ENCODE measurements at places on chromosomes 2 and 18.

DNA sequence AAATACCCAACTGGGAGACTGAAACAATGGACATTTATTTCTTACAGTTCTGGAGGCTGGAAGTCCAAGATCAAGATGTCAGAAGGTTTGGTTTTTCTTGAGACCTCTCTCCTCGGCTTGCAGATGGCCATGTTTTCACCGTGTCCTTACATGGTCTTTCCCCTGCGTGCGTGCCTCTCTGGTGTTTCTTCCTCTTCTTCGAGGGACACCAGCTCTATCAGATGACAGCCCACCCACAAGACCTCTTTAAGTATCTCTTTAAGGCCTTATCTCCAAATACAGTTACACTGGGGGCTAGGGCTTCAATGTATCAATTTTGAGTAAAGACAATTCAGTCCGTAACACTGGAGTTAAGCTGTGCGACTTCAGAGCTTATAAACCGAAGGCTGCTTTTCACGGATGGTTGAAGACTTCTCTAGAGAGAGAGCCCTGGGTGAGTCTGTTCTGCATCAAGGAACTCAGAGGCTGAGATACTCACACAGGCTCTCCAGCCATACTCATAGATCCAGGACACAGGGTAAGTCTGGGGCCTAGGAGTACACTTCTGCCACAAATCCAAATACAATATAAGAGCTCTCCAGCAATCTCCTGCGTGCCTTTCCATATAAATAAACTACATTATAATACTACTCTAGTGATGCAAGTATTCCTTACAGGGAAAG lies 339.9 kb upstream of the PKDCC start:
- no peak for DNase-seq

GRCh38 chr2:112754564-112754963 lies 9.8 kb downstream of the CKAP2L start:
- no peak for DNase-seq

DNA sequence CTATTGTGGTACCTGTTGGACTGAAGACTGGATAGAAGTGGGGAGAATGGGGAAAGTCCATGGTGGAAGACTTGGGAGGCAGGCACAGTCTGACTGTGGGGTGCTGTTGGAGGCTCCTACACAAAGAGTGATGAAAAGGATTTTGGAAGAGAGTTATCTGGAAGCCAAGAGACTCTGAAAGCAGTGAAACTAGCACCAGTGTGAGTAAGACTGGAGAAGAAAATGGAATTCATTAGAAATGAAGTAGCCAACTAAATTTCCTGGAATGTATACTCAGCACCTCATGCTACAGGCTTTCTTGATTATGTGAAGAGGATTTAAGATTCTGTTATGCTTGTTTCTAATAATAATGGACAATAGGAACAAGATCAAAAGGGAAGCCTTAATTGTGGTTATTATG lies 27.7 kb downstream of the ELP2 start:
- no peak for DNase-seq

DNA sequence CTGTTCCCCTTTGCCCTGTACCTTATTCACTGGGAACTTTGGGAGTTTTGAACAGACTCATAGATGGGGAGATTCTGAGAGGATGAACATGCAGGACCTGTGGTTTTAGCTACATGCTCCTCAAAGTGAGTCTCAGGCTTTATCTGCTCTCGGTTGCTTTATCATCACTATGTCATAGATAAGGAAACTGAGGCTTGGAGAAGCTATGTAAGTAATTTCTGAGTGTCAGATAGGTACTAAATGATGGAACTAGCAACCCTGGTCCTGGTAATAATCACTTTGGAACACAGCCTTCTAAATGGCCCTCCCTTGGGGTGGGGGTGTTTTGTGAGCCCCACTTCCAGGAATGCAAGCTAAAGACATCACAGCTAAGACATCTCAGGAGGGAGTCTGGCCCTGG lies 186.2 kb upstream of the MEX3C start:
- no peak for DNase-seq

DNA sequence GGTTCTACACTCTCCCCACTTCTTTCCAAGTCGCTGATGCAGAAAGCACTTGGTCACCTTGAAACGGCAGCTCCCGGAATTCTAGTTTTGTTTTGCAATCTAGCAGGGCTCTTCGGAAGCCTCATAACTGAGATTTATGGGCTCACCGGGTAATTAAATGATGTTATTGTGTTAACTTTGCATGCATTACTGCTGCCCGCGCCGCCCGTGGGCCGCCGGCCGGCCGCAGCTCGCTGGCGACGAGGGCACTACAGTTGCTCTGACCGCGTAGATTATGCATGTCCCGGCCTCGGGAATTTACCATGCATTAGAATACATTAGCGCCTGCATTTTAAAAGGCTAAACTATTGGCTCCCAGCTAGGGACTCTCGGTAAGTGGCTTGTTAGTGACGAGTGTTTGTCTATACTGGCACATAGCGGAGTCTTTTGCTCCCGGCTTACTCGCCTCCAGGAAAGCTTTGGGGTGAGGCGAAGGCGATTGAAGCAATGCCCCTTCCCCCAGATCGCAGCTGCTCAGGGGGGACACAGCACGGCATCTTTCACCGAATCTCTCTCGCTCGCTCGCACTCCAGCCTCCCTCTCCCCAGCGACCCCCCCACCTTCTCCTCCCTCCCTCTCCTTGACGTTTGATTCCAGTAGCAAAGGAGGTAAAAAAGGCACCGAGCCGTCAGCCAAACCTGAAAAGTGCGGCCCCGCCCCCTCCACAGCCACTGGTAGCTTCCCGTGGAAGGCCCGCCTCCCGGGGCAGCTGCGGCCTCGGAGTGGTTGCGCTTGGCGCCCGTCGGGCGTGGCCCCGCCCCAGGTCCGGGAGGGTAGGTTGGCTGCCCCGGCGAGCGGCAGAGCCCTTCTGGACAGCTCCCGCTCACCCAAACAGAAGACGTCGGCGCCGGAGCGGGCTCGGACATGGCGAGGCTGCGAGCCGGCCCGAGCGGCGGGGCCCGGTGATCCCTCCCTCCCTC lies at the start of gene ONECUT2:
ONECUT2 (plus strand) TSS at position 839 of the 959 bp plus-strand sequence. CDS start 343 bp downstream, outside the sequence.
- DNase-seq = peak; percentile 59

DNA sequence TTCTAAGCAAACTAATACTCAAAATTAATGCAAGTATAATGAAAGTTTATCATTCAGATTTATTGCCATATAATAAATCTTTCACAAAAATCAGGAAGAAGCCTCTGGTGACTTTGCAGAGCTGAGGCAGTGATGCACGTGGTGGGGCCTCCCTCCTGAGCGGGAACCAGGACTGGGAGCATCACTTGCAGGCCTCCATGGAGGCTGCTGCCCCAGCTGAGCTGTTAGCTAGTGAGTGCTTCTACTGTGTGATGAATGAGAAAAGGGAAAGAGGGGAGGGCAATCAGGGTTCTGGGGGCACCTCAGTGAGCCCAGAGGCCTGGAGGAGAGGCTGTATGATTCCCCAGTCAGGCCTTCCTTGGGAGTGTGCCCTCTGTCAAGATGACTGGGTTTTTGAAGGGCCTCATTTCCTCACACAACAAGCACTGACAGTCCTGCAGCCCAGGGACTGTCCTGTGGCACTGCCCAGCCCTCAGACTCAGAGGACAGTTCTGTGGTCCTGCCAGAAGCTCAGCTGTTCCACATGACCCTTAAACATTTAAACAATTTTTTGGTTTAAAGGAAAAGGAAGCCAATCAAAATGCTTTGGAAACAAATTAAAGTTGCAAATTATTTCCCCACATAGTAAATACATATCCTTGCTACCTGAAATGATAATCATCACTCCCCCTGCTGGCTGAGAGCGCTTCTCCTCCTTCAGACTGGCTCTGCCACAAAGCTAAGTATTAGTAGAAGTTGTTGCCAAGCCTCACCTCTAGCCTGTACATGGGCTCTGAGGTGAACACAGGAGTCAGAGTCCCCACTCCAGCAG lies 90.9 kb upstream of the SMAD7 start:
- no peak for DNase-seq

DNA sequence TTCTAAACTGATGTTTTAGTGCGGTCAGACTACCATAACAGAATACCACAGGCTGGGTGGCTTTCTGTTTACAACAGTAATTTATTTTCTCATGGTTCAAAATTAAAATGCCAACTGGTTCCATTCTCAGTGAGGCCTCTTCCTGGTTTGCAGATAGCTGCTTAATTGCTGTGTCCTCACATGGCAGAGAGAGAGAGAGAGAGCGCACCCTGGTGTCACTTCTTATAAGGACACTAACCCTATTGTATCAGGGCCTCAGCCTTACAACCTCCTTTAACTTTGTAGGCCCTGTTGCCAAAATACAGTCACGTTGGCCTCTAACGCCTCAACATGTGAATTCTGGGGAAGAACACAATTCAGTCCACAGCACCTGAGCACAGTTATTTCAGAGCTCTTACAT lies 37.5 kb upstream of the ZNF385B start:
- DNase-seq = no peak

DNA sequence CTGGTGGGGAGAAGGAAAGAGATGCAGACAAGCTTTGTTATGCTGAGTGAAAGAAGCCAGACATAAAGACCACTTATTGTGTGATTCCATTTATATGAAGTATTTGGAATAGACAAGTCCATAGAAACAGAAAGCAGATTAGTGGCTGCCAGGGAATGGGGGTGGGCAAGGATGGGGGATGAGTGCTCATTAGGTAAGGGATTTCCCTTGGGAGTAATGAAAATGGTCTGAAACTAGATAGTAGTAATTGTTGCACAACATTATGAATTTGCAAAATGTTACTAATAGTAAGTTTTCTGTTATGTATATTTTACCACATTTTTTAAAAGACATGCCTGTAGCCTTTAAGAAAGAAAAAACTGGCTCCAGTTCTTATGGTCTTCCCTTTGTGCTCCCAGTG lies 154.9 kb downstream of the LNPK start:
- DNase-seq = no peak

DNA sequence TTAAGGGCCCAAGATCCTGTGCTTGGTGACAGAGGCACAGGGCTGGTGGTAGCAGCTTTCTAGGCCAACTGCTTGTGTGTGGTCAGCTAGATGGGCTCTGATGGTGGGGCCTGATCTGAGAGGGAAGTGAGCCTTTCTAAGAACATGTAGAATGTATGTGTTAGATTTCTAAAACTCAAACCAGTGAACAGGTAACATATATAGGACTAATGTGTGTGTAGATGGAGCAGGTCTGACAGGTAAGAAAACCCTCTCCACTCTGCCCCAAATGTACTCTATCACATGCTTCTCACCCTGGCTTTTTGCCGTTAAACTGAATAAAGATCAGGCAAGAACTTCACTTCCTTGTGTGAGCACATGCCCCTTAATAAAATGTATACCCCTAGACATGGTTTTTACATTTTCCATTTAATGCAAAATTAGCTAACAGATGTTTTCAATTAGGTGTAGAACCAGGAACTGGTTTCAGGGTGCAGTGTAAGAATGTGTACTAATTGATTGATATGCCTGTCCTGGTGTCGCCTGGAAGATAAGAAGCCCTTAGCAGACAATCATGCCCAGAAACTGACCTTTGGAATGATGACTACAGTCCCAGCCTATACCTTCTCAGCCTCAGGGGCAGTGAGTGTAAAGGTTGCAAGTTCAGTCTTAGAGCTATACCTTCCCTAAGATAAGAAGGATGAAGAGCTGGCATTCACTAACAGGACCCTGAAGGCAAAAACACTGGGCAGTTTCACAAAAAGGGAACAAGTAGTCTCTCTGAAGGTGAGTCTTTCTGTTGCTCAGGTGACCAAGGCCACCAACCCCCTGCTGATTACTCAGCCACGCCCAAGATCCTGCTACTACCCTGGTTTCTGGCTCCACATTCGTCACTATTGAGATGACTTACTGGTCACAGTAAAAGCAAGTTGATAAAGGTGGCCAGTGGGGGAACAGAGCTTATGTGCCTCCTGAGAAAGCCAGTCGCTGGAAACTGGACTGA lies 71.2 kb downstream of the SPATS2L start:
- no peak for DNase-seq

- no peak for DNase-seq
Measured at GRCh38 chr2:181672255-181673008, 7.9 kb downstream of the NEUROD1 start.

GRCh38 chr2:34656632-34657031 lies 1057.5 kb upstream of the FAM98A start:
- DNase-seq = no peak

- no peak for DNase-seq
Measured at GRCh38 chr2:10559101-10559500, 111.0 kb upstream of the ODC1 start.

DNA sequence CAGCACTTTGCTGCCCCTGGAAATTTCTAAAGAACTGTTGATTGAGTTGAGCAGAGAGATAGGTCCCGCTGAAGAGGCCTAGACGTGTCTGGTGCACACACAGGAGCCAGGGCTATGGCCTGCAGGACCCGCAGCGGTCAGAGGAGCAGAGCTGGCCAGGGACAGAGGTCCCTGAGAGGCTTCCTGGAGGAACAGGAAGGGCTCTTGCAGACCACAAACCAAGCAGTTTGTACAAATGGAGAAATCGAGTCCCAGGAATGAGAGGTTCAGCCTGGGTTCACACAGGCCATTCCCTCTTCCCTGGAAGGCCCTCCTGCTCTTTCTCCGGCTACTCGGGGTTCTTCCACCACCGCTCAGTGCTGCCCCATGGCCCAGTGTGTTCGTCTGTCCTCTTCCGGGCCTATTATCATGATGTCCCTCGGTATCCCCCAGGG lies 1.2 kb upstream of the BIN1 start:
- no peak for DNase-seq

GRCh38 chr2:16764487-16764886 lies 98.9 kb upstream of the CYRIA start:
- DNase-seq = no peak

DNA sequence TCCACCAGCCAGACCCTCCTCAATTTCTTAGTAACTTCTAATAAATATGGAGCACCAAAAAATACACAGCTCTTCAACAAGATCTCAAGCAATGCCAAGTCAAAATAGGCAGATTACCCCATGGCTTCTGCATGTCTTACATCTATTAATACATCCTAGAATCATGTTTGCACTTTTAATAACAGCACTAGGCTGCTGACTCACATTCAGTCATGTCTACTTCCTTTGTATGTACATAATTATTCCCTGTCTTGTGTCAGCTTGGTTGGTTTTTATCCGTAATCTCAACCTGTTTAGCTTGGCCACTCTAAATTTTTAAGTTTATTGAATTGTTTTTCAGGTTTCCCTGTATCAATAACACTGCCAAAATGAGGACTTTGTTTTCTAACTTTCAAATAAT lies 420.1 kb upstream of the ACVR2A start:
- DNase-seq = no peak
